ENCODE measurements at places on chromosomes 4 and X.

- DNase-seq, result no peak
These were observed 522.0 kb downstream of the GRID2 start for GRCh38 chr4:92825791-92826190.

GRCh38 chr4:122865425-122865824 lies 38.8 kb downstream of the FGF2 start:
- DNase-seq, result no peak

- DNase-seq, result no peak
These were observed 666.1 kb upstream of the BOD1L1 start for GRCh38 chr4:14293582-14293981.

DNA sequence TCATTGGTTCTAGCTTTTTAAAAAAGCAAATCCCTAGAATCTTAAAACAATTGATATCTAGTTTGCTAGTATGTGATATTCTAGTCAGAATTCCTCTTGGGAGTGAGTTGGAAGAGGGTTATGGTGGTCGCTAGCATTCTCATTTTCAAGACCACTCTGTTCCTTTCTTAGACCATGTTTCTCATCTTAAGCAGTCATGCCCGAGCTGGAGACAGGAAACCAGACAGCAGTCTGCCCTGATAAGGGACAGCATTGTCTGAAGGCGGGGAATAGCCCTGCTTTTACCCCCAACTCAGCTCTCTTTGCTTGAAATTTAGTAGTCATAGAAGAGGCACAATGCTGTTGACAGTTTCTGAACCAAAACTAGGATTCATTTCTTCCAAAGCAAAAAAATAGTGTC lies 5.2 kb downstream of the KLF3 start:
- no peak for DNase-seq

- DNase-seq, result no peak
These were observed 68.3 kb upstream of the DDX3X start for GRCh38 chrX:41265615-41266014.

- DNase-seq, result no peak
These were observed 50.8 kb upstream of the ELF2 start for GRCh38 chr4:139227729-139228404.

Data from DND-41 (cell line).